ENCODE measurements at places on chromosomes 5 and 9.

GRCh38 chr9:90775657-90776056 is 26.0 kb upstream of the SYK start:
- no peak for DNase-seq

GRCh38 chr5:171659896-171660295 is 125.7 kb upstream of the SMIM23 start:
- DNase-seq: no peak

DNA sequence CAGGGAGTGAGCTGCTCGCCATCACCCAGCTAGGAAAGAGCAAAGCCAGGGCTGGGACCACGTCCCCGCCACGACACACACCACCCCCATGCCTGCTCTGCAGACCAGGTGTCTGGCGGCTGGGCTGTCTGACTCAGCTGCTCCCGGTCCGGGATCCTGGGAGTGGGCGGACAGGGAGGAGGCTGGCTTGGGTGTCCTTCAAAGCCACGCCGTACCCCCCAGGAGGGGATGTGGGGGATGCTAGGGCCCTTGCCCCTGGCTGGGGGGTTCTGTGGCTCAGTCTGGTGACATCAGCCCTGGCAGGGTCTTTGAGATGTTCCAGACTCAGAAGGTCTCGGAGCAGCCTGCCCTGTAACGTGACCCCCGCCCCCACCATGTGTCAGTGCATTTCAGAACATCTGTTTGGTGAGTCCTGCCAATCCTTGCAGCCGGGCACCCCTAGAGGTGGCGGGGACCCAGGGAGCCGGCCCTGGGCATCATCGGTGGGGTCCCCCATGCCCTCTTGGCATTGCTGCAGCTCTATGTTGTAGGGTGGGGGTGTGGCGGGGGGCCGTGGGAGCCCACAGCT is 62.3 kb downstream of the HMCN2 start:
- no peak for DNase-seq

- DNase-seq: no peak
Observed at GRCh38 chr5:1086137-1086536, 25.7 kb downstream of the SLC12A7 start.

- no peak for DNase-seq
Observed at GRCh38 chr9:16869882-16870595, 431 bp downstream of the BNC2 start.

DNA sequence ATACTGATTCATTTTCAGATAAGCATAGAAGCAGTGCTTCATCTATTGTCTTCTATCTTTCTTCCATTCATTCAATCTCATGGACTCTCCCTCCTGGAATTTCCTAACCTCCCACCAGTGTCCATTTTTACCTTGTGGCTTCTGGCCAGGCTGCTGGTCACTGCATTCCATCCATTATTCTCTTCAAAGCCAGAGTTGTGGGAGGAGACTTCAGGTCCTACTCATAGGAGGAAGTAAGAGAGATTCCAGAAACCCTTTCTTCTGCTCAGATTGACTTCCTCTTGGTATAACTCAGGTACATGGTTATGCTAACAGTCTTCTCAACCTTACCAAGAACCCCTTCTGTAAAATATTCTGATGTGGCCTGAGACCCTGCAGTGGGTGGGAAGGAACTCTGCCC is 153.3 kb upstream of the SLC12A2 start:
- no peak for DNase-seq

DNA sequence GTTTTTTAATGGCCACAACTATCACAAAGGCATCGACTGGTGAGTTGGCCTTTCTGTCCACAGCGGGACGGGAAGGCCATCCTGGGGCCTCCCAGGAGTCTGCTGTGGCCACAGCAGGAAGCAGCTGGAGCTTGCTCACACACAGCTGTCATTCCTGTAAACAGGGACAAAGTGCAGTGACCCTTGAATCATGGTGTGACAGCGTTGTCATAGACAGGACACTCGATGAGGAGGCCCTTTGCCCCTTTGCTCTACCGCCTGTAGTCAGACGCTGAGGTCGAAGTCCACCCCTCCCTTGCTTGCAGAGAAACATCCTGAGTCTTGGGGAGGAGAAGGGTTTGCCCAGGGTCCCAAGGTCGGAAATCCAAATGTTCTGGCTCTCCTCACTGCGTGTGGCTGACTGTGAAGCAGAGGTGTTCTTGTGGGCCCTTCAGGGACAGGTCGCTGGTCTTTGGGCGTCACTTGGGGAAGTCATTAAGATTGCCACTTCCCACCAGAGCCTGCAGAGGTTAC is 35.1 kb downstream of the NDST1 start:
- DNase-seq: no peak

- DNase-seq: no peak
Observed at GRCh38 chr9:14888272-14888671, 22.0 kb downstream of the FREM1 start.

DNA sequence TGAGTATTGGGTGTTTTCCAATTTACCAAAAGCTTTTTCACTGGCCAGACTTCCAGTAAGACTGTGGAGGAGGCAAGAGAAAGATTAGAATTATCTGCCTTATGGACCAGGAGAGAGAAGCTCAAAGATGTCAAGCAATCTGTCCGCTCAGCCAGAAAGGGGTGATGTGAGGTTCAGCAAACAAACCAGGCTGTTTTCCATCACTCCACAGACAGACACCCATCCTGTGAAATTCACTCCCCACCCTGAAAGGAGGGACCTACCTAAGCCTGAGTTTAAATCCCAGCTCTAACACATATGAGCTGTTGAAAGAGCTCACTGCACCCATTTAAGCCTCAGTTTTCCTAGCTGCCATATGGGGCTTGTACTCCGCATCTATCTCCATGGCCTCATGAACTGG is 14.9 kb upstream of the COL27A1 start:
- DNase-seq: no peak

DNA sequence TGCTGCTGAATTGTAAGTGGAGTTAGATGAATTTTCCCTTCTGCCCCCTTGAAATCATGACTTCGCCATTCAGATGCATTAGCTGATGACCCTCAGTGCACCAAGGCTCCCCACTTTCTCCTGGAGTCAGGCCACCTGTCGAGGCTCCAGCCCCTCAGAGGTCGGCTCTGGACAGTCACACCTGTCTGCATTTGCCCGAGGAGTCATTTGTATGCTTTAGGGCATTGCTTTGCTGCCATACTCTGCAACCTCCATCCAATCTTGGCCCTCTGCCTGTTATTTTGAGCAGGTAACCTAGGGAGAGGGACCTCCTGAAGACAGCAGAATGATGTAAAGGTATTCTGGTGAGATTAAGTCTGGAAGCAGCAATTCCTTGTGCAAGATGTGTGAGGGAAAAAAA is 144.8 kb downstream of the MACROH2A1 start:
- no peak for DNase-seq

DNA sequence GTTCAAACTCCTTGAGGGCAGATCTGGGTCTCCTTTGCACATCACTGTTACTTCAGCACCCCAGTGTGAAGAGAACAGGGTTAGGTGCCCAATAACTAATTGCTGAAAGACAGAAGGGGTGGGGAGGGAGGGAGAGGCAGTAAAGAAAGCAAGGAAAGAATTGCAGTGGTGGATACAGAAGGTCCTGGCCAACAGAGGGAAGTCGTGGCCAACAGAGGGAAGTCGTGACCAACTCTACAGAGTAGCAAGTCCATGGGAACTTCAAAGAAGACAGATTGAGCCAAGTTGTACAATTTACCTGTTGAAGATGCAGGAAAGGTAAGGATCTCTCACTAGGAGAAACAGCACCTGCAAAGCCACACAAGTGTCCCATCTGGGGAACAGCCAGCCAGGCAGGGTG is 27.0 kb downstream of the CCNJL start:
- DNase-seq: no peak

- no peak for DNase-seq
Observed at GRCh38 chr5:5128766-5129165, 11.4 kb upstream of the ADAMTS16 start.

GRCh38 chr5:93677359-93677891 is 64.0 kb downstream of the POU5F2 start:
- no peak for DNase-seq

GRCh38 chr9:76333964-76334363 is 60.3 kb downstream of the RFK start:
- no peak for DNase-seq

DNA sequence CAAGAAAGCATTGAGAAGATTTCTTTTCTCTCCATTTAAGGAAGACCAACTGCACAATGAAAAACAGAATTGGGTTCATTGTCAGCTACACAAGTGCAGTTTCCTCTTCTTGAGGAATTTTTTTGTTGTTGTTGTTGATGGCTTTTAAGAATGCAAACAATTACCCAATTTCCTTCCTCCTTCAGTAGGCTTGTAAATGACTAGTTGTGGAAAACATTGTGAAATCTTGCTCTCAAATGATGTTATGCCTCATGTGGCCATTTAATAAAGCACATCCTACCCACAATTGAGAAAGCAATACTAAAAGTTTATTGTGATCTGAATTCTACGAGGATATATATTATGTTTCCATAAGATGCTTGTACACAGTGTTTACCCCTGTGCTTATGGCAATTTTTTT is 171.6 kb downstream of the FAM174A start:
- DNase-seq: peak; percentile 22

DNA sequence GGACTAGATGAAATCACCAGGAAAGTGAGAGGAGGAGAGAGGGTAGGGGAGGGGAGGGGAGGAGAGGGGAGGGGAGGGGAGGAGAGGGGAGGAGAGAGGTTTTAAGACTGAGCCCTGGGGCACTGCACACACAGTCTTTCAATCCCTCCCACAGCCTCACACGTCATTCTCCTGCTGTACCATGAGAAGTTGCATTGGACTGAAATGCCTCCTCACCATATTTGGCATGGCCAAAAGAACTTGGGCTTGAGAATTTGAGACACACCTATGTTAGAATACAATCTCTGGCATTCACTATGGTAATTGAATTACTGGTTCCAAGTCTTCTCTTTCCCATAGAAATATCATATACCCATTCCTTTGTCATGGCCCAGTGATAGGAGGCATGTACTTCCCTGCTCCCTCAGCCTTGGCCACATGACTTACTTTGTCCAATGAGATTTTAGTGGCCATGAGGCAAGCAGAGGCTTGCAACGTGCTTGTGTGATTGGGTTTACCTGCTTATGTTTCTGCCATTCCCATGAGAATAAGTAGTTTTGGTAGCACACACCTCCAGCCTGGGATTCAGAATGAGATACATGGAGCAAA is 133.3 kb upstream of the SMARCA2 start:
- DNase-seq: no peak

GRCh38 chr9:34985311-34985899 is 4.1 kb upstream of the DNAJB5 start:
- peak; percentile 74 for DNase-seq

GRCh38 chr5:147751-148150 is 43.5 kb upstream of the LRRC14B start:
- DNase-seq: no peak

GRCh38 chr5:167348251-167348926 is 943.1 kb upstream of the WWC1 start:
- DNase-seq: no peak

DNA sequence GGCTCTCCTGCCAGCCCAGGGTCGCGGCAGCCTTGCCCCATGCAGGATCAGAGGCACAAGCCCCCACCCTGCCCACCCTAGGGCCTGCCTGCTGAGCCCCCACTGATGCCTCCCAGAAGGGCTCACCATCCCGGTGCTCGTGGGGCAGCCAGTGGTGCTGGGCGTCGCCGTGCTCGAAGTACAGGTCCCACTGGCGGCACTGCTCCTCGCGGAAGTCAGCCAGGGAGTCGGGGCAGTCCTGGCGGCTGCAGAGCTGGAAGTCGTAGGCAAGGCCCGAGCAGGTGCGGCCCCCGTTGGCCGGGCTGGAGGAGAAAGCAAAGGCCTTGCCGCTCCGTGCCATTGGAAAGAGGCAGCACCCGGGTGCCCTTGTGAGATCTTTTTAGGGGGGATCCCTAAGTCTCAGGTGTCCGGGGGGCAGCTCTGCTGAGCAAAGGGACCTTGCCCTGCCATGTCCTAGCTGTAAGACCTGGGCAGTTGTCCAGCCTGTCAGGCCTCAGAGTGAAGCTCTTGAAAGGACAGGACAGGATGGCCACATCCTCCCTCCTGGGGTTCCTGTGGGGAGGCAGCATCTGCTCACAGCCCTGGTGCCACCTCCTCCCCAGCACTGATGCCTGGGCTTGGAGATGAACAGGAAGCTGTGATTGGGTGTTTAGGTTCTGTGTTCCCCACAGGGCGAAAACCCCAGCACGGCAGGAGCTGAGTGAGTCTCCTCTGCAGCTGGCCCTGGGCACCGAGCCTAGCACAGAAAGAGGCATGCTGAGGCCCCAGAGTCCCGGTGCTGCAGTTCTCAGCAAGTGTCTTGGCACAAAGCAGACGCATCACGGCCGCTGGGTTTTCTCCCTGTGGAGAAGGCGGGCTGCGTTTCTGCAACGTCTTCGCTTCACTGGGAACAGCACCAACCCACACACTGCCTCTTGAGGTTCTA is 77.7 kb downstream of the ZNF354C start:
- no peak for DNase-seq

- DNase-seq: no peak
Observed at GRCh38 chr5:31469886-31470285, 62.0 kb downstream of the DROSHA start.

DNA sequence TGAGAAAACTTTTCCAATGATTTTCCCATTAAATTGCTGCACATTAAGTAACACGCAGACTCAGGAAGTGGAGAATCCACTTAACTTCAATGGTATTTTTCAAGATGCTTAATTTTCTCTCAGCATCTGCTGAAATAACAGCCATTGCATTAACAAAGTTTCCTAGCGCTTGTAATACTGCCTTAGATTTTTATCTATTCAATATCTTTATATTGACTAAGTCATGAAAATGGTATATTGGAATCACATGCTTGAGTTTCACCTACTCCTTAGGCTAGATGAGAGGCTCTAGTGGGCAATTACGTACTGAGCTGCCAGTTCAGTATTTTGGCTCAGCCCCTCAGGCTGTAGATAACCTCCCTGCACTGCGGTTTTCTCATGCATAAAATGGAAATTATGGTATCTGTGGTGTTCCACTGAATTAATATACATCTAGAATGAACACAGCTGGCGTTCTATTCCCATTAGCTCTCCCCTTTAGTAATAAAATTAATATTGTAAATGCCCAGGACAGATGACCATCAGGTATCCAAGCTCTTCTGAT is 112.9 kb downstream of the MTX3 start:
- no peak for DNase-seq

DNA sequence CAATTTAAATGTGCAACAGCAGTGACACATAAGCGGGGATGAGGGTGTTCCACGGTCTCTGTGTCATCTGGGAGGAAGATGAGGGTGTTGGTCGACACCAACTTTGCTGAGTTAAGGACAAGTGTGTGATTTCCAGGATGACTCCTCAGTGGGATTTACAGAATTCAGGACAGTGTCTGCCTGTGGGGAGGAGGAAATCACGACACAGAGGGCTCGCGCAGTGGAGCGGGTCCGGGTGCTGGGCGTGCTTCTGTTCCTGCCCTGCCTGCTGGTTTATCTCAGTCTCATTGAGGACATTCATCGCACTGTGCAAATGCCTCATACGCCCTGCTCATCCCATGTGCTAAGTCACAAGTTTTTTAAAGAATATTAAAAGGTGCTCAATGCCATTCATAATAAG is 73.7 kb upstream of the ADAMTS2 start:
- no peak for DNase-seq

Data from activated CD4-positive, alpha-beta T cell treated with anti-CD3 and anti-CD28 coated beads, Interleukin-2, Interleukin-6, amounts not matched to agents 100 ng/mL and 50 ng/mL, durations not matched to agents 16 hours and 8 hours (primary cell).